Activated CD4-positive, alpha-beta memory T cell treated with anti-CD3 and anti-CD28 coated beads for 36 hours (primary cell): ENCODE measurements at places on chromosomes 12 and 14. TPM values are rescaled to one million over a fixed set of nuclear protein-coding genes. Genes with fewer than 3 reads are reported as not detected.

The ORAI1 gene
- 41.6 TPM for total RNA-seq

The PTPRO gene
- total RNA-seq: 0.14 TPM

The SMAGP gene
- total RNA-seq: 0.55 TPM

The KLHL33 gene
- 0.12 TPM for total RNA-seq

The CHGA gene
- not detected for total RNA-seq
